ENCODE measurements at places on chromosomes 7 and 10.

DNA sequence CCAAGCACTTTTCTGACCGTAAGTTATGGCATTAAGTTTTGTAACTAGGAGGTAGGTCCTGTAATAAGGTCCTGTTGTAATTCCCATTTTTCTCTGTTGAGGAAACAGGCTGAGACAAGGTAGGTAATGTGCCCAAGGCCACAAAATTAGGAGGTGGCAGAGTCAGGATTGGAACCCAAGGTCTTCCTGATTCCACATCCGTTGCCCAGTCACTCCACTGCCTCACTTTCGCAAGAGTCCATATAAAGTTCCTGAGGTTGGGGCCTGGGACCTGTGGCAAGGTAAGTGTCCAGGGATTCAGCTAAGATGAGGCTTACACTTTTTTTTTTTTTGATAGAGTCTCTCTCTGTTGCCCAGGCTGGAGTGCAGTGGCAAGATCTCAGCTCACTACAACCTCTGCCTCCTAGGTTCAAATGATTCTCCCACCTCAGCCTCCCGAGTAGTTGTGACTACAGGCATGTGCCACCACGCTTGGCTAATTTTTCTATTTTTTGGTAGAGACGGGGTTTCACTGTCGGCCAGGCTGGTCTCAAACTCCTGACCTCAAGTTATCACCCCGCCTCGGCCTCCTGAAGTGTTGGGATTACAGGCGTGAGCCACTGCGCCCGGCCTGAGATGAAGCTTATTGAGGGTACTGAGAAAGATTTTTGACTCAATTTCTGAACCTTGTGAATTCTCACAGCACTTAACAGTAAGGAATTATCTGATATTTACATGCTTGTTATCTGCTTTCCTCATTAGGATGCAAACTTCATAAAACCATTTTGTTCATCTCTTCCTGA is 20.3 kb upstream of the GNA12 start:
- no peak for DNase-seq

- DNase-seq, result no peak
These were observed 28.7 kb downstream of the ZNF777 start for GRCh38 chr7:149432121-149432691.

DNA sequence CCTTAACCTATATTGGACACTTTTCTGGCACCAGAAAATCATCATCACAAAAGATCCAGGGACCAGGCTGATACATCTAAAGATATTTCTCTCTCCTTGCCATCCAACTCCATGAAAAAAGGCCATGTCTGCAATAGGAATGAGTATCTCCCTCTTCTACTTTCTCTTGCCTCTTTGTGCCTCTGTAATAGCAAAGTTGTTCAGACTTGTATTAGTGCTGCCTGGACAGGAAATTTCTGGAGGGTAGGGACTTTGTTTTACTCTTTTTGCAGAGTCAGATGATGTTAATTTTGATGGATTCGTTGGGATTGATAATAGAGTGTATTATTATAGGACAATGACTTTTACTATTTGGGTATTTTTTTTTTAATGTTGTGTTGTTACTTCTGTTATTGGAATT is 376.3 kb downstream of the INHBA start:
- no peak for DNase-seq

DNA sequence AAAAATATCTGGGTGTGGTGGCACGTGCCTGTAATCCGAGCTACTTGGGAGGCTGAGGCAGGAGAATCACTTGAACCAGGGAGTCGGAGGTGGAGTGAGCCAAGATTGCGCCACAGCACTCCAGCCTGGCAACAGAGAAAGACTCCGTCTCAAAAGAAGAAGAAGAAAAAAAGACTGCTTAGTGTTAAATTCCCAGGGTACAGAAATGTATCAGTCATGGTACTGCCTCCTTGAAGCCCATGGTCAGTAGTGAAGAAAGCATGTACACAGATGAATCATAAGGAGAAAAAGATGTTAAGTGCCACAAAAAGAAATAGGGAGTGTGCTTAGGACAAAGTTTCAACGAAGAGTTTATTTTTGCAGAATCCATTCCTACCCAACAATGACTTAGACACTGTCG is 62.5 kb upstream of the KMT2E start:
- DNase-seq, result no peak

DNA sequence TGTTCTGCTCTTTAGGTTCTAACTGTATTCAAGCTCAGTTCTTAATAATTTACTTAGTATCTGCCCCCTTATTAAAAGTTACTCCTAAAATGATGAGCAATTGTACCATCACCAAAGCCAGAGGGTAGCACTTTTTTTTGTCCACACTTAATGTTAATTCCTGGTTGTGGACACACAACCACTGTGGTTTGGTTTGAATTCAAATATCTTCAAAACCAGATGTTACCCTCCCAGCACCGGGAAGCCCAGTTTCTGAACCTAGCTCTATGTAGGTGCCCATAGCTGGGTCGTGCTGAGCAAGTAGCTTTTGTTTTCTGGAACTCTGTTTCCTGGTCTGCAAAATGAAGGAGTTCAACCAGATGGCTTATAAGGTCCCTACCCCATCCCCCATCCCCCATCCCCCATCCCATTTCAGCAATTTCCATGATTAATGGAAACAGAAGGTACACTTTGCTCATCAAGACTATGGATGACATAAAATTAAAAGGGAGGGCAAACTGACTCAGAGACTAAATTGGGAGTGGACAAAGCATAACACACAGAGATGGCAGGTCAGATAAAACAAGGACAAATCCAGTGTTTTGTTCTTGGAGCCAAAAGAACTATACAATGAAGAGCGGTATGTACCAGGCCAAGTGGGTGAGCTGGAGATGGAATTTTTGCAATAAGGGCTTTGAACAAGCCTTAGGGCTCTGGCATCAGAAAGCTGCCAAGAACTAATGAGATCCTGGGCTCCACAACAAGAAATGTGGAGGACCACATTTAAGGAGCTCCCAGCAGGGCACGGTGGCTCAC is 56.7 kb downstream of the DLG5 start:
- no peak for DNase-seq

DNA sequence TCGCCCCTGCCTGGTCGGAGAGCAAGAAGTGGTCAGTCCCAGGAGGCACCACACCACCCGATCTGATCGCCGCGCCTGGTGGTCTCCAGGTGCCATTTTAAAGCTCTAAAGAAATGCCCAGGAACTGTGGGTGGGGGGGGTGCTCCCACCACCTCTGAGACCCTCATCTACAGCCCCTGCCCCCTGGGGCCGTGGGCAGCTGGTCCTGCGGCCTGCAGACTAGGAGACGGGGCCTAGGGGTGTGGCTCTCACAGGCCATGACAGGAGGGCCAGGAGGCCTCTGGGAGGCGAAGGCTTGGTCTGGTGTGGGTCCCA is 55.8 kb upstream of the TNRC18 start:
- DNase-seq, result no peak

DNA sequence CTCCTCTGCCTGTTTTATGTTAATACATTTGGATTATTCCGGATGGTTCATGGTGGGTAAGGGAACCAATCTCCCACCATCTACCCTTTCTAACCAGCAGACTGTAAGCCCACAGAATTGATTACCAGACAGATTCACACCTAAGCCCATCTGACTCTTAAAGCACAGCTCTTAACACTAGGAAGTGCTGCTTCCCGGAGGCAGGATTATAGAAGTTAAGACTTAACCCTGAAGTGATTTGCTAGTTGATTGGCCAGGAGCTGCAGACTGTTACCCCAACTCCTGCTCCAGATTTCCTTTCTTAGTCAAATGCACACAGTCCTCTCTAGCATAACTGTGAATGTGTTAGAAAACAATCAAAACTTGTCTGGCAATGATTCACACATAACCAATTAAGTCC is 221.7 kb downstream of the CDK14 start:
- no peak for DNase-seq

DNA sequence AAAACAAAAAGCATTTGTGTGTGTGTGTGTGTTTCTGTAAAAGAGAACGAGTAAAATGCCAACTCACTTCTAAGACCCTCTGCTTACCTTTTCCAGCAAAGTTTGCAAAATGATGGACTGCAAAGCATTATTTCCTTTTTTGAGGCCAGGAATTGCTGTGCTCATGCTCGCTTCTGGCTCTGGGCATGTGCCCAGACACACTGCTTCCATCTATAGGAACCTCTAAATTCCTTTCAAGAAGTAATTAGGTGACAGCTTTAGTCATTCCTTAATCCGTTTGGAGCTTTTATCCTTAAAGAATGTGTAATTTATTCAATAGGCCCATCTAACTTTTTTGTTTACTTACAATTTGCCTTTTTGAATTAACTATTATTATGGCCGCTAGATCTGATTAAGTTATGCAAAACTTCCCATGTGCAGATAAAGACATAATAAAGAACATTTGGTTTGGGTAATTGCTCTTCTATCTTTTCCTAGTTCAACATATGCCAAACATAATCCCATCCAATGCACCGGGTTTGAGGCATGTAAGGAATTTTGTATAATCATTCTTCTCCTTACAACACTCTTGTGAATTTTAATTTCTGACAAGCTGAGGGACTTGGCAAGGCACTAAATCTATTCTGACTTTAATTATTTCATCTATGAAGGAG is 34.7 kb downstream of the A1CF start:
- DNase-seq, result no peak
